ENCODE measurements at places on chromosomes 4 and X. TPM values are rescaled to one million over a fixed set of nuclear protein-coding genes. Genes with fewer than 3 reads are reported as not detected.

The SNCA gene
- total RNA-seq, result 27.3 TPM

The RNF113A gene
- total RNA-seq, result 11.8 TPM

The FAM241A gene
- total RNA-seq, result 3.4 TPM

The BEND4 gene
- not detected for total RNA-seq

The GPRASP2 gene
- 10.8 TPM for total RNA-seq

The ODAPH gene
- not detected for total RNA-seq

The AFP gene
- not detected for total RNA-seq

The MAGEC3 gene
- total RNA-seq, result not detected

The MAGEA4 gene
- not detected for total RNA-seq

DNA sequence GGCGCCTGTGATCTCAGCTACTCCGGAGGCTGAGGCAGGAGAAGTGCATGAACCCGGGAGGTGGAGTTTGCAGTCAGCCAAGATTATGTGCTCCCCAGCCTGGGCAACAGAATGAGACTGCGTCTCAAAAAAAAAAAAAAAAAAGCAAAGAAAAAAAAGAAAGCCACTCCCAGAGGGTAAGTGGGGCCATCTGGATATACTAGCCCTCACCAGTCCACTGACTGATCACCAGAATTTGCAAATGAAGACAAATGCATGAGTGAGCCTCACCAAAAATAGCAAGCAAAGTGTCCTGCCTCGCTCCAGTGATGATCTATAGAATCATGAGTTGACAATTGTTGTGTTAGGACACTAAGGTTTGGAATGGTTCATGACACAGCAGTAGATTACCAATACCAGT, 47.6 kb downstream of the ZFP42 start:
- DNase-seq, result no peak

- DNase-seq, result no peak
Measured at GRCh38 chrX:52923781-52924241, 26.7 kb downstream of the FAM156B start.

GRCh38 chr4:27414887-27415731, 554.5 kb downstream of the STIM2 start:
- DNase-seq, result no peak

GRCh38 chrX:134880866-134881265, 109.9 kb upstream of the SMIM10 start:
- no peak for DNase-seq

DNA sequence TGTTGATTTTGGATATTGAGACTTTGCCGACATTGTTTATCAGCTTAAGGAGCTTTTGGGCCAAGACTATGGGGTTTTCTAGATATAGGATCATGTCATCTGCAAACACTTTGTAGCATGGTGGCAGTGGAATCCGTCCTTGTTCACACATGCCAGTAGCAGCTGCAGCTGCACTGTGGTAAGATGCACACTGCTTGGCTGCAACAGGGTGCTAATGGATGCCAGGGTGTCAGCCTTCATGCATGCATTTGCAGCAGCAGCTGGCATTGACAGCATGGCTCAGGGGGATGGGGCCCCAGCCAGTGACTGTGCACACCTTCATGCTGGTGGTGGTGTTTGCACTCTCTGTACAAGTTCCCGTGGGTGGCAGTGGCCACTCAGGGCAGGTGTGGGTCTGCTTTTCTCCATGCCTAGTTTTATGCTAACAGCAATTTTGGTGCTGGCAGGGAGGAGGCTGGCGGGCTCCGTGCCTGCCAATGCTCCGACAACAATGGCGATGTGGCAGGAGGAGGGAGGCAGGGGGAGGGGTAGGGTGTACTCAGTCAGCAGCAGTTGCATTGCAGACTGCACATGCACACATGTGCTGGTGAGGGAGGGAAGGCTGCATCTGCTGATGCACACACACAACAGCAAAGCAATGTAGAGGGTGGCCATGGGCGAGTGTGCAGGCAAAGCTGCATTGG, 37.5 kb downstream of the BEX3 start:
- no peak for DNase-seq

DNA sequence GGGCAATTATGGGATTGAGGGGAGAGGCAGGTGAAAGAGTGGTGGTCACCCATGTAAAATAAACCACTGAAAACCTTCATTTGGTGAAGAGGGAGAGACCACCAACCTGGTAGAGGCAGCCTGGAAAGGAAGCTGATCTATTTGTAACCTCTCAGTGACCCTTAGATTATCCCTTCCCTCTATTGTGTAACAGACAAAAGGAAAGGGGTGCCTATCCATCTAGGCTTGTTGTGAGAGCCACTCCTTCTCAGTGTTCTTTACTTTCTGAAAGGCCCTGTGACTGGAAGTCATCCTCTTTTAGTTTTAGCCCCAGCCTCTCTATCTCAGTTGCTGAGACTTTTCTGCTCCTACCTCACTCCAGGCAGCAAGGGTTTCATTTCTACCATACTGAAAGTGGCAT, 142.4 kb downstream of the TMEM164 start:
- no peak for DNase-seq

GRCh38 chr4:98851806-98852205, 77.1 kb downstream of the EIF4E start:
- no peak for DNase-seq

DNA sequence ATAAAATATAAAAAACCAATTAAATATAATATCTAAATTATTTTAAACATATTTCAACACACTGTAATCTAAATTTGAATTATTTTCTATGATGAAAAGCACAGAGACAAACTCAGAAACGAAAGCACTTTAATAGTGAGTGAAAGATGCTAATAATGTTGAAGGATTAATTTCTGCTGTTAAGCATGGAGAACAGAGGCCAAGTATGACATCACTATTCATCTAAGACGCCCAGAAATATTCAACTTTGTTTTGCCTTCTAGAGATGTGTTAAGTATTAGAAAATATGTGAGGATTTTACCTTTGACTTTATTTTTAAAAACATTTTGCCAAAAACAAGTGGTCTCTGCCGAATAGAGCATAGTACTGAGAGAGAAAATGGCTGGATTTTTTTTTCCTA, 19.3 kb downstream of the ARHGEF6 start:
- DNase-seq, result no peak

GRCh38 chrX:133314281-133314680, 96.1 kb upstream of the TFDP3 start:
- DNase-seq, result no peak

GRCh38 chr4:7212101-7212674, 19.9 kb downstream of the SORCS2 start:
- DNase-seq, result no peak

GRCh38 chrX:46758163-46758955, 559 bp downstream of the SLC9A7 start:
- DNase-seq, result no peak

DNA sequence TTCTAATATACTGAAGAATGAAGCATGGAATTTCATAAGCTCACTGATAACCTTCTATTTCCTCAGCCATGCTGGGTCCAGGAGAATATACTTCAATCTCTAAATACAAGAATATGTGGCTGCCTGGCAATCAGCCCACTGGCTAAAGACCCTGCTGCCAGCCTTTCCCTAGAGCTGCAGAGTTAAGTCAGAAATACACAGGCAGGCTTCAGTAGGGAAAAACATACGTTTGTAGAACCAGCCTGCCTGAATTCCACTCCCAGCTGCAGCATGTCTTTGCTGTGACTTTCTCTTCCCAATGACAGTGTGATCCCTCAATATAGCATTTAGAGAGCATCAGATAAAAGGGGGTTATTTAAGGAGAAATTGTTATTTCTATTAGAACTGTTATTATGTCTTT, 289.1 kb downstream of the PCDH19 start:
- no peak for DNase-seq

DNA sequence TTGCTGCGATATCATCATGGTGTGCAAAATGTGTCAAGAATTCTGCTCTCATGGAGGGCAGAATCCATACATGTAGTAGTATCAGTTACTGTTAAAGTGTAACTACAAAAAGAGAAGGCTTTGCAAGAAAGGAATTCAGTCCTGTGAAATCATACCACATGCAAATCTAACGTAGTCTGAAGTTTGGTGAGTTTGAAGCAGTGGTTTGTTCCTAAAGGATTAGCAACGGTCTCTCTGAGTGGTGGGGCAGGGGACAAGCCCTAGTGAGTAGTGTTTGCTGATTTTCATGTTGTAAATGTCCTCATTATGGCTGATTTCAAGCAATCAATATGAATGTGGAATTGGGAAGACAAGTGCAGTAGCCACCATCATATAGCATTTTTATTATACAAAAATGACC, 47.1 kb upstream of the CLNK start:
- DNase-seq, result no peak
